Skeletal muscle cell (primary cell): ENCODE measurements at places on chromosomes 1 and 21.

DNA sequence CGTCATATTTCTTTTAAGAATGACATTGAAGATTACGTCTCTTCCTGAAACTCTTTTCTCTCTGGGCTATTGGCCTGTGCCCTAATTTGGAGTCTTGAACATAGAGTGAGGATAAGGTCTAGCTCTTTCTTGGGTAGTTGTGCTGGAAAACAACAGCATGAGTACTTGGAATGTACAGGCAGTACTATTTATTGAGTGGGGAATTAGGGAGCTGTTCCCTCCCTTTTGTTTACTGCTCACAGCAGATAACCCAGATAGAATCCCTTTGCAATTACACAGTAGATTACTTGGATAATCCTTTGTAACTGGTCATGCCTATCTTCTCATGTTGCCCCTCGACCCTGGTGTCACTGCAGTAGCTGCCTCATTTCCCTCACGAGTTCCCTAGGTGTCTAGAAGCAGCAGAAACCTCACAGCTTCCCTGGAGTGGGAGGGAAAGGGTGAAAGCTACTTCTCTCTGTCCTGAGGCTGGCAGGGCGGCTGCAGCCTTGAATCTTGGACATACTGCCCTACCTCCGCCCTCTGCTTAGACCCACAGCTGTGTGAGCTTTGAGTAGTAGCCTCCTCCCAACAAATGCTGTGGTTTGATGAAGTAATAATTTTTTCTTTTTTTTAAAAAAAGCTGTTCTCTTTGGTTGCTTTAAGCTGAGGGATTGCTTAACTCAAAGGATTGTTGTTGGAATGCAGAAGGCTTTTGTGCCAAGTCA, 70.6 kb downstream of the FGGY start:
- DNase-seq, result peak; percentile 93

GRCh38 chr1:206001476-206001888, 1.7 kb downstream of the RAB7B start:
- DNase-seq, result peak; percentile 86

DNA sequence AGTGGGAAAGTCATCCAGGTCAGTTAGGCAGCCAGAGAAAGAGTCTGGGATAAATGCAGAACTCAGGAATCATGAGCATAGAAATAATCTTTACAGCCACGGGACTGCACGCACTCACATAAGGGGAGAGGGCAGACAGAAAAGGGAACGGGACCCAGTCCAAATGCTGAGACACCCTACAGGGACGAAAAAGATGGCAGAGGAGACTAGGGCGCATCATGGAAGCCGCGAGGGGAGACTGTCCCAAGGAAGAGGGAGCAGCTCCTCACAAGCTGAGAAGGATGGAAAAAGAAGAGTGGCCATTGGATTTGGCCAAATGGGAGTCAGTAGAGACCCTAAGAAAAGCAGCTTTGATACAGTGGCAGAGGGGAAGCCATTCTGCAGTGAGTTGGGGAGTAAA, 102.9 kb upstream of the TLR5 start:
- DNase-seq, result no peak

DNA sequence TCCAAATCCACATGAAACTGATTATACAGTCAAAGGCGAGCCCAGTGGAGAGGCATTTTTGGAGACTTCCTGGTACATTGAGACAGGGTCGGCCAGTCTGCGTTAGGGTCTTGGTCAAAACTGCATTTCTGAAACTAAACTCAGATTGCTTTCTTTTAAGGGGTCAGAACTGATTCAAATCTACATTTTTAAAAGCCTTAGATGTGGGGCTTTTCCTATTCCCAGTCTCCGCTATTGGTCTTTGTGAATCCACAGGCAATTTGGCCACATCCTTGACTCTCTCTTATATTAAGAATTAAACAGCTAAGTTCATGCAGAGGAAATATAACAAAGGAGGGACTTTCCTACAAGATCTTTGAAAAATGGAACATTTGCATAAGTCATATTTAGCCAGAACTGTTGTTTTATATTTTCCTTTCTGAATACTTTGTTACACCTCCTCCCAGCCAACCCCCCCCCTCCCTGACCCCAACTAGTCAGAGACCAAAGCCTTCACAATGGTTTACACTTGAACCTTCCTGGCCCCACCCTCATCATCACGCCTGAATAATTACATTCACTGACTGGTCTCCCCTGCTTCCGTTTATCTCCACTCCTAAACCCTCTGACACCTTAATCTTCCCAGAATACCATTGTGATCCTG, 30.9 kb downstream of the SELL start:
- no peak for DNase-seq

GRCh38 chr1:165444897-165445370, at the start of gene RXRG:
RXRG (minus strand) TSS chr1:165445126; CDS start chr1:165444893, 233 bp downstream.
- no peak for DNase-seq

- no peak for DNase-seq
These were observed 3.2 kb upstream of the CELSR2 start for GRCh38 chr1:109246141-109246551.

DNA sequence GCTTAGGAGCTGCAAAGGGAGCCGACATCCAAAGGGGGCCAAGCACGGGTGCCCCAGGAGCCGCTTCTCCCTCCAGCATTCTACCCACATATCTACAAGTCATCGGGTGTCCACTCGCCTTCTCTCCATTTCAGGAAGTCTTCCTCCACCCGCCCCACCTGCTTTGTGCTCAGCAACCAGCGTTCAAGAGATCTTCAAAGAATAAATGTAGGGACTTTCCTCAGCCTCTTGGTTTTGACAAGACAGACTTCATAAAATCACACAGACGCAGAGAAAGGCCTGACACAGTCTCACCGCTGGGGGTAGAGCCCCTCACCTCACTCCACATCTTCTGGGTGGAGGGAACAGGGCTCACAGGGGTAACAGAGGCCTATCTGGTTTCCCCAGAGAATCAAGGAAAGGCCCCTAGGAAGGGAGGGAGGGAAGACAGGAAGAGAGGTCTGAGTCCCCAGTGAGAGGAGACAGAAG, 49.5 kb downstream of the SSBP3 start:
- no peak for DNase-seq

DNA sequence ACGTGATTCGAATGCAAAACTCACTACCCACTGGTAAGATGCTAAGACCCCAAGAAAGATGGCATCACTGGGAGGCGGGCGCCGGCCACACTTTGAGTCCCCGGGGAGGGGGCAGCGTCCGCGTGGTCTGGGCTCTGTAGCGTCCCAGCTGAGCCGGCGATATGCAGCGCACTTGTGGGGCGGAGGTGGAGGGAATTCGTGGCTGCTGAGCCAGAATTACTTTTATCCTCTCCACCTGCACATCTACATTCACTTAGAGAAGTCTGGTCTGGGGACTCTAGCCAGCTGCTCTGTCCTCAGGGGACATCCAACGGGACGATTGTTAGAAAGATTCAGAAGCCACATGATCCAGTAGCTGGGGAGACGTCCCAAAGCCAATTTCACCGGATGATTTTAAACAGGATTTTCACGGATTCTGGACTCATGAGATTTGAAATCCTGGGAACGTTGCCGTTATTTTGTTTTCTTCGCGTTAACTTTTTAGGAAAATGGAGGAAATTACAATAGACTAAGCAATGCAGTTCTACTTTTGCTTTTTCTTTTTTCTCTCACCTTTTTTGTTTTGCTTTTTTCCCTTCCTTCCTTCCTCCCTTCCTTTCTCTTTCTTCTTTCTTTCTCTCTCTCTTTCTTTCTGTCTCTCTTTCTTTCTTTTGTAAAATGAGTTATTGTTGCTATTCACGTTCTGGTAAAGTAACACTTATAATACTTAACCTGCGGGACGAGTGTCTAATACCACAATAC, 1.3 kb downstream of the JAM2 start:
- DNase-seq, result no peak

DNA sequence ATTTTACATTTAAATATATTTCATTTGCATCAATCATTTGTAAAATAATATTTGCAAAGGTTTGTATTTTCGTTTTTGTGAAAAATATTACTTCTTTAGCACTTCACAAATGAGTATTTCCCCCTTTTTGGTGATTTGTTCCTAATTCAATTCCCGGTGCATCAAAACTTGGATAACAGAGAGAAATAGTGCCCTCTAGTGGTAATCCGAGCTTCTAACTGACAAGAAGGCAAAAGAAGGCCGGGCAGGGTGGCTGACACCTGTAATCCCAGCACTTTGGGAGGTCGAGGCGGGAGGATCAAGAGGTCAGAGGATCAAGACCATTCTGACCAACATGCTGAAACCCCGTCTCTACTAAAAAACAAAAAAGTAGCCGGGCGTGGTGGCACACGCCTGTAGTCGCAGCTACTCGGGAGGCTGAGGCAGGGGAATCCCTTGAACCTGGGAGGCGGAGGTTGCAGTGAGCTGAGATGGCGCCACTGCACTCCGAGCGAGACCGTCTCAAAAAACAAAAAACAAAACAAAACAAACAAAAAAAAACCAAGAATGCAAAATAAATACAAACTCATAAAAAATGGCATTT, 137.7 kb downstream of the COL11A1 start:
- peak; percentile 10 for DNase-seq

DNA sequence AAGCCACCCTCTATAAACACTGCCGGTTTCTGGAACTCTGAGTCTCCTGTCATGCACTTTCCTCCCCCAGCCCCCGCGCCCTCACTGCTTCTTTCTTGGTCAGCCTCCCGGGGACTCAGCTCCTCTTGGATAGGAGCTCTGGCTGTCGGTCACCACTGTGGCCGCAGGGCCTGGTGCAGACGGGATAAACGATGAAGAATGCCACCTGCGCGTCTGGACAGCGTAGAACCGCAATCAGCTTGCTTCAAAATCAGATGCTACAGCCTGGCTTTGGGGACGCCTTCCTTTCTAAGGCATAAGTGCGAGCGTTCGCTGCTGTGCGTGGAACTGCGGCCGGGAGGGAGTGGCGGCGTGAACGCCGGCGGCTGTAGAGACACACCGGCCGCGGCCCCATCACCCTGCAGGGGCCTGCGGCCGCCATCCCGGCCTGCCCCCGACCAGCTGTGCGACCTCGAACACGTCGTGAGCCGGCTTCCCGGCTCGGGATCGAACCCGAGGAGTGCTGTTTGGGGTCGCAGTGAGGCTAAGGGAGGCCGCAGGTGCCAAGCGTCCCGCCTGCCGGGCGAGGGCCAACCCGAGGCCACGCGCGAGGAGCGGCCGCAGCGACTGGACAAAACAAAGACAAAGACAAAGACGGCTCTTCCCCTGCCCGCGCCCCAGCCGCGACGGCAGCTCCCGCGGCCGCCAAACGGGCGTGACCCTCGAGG, 688 bp downstream of the PTTG1IP start:
- DNase-seq, result no peak

- no peak for DNase-seq
These were observed 247.6 kb downstream of the SETD4 start for GRCh38 chr21:35812679-35813078.

- DNase-seq, result no peak
These were observed 1.5 kb downstream of the KIRREL1 start for GRCh38 chr1:157994704-157995582.

- no peak for DNase-seq
These were observed 197.7 kb downstream of the NRIP1 start for GRCh38 chr21:14866859-14867765.

GRCh38 chr1:999725-1000356, at the start of gene HES4:
HES4 (minus strand) TSS chr1:1000097; CDS start chr1:999973, 124 bp downstream.
- peak; percentile 76 for DNase-seq

- DNase-seq, result no peak
These were observed 95.1 kb downstream of the WDR4 start for GRCh38 chr21:42784276-42784675.

DNA sequence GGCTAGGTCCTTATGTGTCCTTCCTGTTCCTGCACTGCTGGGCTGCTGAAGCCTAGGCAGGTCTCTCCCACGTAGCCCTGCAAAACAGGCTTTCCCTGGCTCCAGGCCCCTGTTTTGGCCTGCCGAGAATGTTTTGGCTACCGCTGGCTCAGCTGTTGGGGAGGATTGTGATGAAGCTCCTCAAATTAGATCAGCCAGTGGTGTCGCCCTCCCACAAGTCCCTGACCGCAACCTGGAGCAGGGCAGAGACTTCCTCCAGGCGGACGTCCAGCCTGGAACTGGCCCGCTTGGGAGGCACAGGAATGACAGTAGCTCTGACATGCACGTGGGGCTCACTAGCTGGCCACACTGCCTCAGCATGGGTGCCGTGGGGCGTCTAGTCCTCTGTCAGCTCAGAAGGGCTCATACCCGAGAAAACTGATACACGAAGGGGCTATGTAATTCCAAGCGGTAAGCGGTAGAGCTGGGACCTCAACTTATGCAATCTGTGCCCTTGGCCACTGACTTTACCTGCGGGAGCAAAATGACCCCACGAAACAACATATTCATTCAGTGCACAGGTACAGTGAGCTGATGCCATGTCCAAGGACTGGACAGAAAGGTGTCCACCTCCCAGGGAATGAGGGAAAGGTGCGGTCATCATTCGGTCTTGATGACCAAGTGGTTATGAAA, 26.6 kb downstream of the DHRS3 start:
- no peak for DNase-seq

DNA sequence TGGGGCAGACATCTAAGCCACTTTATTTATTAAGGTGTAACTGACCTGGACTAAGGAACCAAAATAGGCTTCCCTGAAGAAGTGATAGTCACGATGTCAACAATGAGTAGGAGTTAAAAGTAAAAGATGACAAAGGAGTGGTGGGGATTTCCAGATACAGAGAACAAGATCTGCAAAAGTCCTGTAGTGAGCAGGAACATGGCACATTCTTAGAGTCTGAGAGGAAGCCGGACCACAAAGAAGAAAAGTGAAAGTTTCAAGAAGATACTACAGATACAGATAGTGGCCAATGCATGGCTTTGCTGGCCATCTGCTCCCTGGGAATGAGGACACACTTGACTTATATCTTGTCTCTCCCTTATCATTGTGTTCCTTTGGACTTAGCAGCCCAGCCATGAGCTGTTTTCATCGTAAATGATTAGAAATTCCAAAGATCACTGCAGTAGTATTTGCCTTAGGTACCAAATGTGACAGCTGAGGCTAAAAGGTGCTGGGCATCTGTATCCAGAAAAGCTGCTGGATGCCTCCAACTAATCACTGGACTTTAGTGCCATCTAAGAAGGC, 302.4 kb upstream of the NR5A2 start:
- no peak for DNase-seq

DNA sequence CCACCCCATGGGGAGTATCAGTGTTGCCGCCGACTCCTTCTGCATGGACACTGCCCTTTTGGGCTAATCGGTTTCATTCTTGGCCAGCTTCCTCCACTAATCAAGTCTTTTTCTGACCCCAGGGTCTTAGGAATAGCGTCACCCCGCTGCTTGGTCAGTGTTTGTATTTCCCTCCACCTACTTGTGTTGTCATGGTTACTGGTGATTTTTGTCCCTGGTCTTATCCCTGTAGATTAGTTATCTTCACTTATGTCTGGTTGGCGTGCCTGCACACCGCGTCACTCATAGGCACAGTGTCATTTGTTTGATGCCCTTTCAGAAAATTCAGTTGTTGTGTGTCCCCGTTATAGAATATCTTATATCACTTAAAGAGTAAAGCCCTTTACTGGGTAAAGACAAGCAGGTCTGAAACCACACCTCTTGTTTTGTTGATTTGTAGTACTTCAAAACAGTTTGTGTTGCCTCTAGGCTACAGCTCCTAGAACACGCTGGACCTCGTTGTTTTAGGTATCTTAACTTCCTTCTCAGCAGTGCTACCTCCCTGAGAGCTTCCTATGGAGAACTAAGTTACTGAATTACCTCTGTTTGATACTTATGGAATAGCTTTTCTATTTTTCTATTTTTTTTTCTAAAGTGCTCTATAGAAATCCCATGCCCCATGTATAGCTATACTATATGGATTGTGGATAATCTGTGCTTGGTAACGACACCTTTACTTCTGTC, 868 bp downstream of the PPP1R12B start:
- no peak for DNase-seq
